ENCODE measurements at places on chromosomes 12 and 14.

- DNase-seq: peak; percentile 21
Measured at GRCh38 chr14:32808644-32809043, 130.0 kb upstream of the NPAS3 start.

DNA sequence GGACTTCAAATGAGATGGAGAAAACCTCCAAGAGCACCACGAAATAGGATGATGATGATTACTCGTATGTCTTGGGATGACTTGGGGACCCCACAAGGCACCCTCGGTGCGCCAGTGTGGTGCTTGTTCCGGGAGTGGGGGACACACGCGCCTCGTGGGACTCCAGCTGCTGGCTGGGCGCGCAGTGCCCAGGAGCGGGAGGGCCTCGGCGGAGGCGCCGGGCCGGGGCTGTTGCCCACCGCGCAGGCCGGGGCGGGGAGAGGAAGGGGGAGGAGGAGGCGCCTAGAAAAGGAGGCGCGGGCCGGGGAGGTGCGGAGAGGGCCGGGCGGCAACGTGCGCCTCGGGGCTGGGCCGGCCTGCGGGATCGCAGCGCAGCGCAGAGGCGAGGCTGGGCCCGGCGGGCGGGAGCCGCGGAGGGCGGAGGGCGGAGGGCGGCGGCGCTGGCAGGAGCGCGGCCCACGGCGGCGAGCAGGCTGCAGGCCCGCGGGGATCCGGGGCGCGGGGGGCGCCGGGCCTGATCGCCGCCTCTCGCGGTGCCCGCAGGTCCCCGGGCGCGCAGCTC, at the start of gene RFLNA:
Gene RFLNA (plus strand): TSS at position 314 of the 562 bp plus-strand sequence. CDS start 337 bp downstream, outside the sequence.
- DNase-seq: no peak

GRCh38 chr12:58346032-58346632, 404.8 kb downstream of the ATP23 start:
- DNase-seq: no peak

- no peak for DNase-seq
Measured at GRCh38 chr12:92949466-92949865, 20.4 kb upstream of the EEA1 start.

DNA sequence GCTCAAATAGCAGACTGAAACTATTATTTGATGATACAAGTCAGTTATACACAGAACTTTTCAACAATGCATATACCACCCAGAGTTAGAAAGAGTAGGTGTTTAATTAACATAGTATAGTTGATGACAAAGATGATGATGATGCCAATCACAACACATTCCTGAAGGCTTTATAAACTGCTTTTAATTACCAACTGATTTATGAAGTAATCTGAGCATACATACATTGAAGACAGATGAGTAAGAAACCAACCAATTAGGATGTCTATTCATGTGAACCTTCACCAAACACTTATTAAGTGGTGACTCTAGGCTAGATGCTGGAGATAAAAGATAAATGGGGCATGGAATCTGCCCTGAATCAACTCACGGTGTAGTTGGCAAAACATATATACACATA, 600.9 kb upstream of the FLRT2 start:
- DNase-seq: no peak

DNA sequence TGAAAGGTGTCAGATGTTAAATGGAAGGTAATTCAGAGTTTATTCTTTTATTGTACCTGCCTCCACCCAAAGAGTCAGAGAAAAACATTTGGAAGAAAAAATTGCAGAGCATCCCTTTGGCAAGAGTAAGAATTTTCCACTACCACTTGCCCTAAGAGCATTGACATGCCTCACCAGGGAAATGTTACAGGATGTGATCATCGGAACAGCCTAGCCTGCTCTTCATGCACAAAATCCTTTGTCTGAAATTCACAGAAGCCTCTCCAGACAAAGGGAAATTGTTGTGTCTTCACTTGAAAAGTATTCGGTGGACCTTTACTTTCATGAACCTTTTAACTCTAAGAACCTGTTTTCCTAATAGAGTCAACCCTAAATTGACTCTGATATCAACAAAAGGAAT, 36.9 kb downstream of the ATP2A2 start:
- DNase-seq: no peak

DNA sequence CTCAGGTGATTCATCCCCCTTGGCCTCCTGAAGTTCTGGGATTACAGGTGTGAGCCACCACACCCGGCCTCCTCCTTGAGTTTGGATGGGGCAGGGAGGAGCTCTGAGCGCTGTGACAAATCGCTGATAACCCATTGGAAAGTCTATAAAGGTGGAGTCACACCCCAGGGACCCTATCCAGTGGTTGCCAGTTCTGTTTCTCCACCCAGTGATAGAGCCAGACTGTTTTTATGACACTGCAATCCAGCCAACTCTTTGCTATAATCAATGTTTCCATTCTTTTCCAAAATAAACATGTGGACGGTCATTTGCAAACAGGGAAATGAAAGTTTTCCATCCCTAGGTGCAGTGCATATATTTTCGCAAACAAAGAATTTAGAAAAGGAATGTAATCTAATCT, 142.0 kb upstream of the PELI2 start:
- no peak for DNase-seq

DNA sequence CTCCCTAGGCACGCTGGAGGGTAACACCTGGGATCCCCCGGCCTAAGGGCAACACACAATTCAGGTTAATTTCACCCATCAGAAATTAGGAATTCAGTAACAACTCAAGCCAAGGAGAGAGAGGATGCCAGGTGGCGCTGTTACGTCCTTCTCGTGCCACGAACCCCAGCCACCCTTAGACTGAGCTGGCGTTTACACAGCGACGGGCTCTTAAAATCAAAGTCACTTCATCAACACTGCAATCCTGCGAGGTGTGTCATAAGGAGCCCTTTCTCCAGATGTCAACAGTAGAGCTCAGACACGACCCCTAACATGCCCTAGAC, 110.6 kb upstream of the TMEM132D start:
- no peak for DNase-seq

- DNase-seq: no peak
Measured at GRCh38 chr12:107522692-107523477, 162.7 kb upstream of the PWP1 start.

- DNase-seq: no peak
Measured at GRCh38 chr12:111975161-111975931, 37.6 kb downstream of the TMEM116 start.

- no peak for DNase-seq
Measured at GRCh38 chr12:57235017-57235727, 5.7 kb downstream of the SHMT2 start.

GRCh38 chr12:8606890-8607289, 5.8 kb downstream of the AICDA start:
- no peak for DNase-seq

All from right renal cortex interstitium (tissue), 3 donors.